ENCODE measurements at places on chromosomes 12 and 14.

GRCh38 chr12:68203460-68203875 is 22.1 kb downstream of the IL26 start:
- DNase-seq: no peak

DNA sequence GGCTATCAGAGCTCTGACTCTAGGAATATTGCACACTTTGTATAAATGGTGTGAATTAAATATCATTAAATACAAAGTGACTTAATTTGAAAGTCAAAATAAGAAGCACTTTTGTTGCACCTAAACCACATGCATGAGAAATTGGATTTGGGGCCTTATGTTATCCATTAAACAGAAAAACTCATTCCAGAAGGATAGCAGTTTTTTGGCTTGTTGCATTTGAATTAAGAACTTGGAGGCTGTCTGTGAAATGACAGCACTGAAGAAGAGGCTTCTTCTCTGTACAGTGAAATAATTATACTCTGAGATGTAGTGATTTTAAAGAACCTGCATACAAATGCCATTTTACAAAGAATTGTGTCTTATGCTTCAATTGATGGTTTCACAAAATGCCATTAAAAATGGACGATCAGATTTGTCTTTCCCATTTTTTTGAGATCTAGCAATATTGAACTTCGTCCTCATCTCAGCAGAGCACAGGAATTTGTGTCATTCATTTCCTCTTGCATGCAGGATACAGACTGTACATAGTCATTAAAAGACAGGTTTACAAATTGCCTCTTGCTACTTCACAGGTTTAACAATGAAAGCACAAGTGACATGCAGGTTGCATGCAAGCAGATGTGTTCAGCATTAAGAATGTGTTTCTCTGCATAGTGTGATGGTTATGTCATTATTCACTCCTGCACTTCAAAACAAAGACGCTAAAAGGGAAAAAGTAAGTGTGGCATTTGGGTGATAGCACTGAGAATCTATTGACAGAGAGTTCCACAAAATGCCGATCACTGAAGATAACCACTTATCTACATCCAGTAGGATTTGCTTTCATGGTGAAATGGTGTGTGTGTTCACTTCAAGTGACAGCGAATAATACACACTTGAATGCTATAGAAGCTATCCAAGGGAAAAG is 35.9 kb upstream of the PYGL start:
- DNase-seq: no peak

DNA sequence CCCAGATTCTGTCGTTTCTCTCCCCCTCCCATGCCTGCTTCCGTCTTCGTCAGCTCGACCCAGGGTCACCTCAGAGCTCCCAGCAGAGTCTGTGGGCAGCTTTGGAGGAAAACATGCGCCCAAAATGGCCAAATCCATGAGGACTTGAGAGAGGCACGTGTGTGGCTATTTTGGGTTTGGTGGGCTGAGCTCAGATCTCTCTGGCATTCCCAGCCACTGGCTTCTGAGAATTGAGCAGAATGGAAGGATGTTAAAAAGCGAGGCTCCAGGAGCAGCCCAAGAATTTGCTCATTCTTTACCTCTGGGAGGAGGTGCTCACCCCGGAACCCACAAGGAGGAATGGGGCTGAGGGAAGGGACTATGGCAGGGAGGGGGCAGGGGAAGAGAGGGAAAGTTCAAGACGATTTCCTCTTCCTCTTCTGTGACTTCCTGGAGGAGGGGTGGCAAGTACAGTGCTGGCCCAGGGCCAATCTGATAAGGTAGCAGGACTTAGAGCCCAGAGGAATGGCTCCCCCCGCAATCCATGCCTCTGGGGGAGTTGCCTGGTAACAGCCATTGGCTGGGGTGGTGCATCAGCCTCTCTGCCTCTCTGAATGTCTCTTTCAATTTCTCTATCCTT is 20.1 kb downstream of the TSPAN9 start:
- no peak for DNase-seq

DNA sequence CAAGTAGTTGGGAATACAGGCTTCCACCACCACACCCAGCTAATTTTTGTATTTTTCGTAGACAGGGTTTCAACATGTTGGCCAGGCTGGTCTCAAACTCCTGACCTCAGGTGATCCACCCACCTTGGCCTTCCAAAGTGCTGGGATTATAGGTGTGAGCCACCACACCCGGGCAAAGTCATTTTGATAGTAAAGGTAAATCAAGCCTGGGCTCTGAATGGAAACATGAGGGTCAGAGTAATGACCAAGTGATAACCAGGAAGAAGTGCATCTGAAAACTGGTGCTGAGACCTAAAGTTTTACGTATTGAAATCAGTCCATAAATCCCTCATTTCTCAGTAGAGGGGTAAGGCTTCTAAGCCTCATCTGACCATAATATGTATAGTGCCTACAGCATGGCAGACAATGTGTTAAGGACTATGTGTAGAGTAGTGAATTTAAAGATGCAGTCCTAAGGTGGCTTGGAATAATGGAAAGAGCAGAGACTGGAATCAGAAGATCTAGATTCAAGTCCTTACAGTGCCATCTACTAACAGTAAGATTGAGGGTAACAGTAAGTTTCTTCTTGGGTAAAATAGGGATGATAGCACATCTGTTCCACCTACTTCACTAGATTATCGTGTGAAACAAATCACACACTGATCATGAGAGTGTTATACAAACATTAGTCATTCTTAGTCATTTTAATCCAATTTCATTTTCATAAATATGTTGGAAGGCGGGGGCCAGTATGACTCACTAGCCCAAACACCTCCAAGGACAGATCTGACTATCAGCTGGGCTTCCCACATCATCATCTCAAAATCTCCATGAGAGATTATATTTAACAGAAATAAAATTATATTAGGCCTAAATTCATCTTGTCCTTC is 11.2 kb downstream of the MAP4K5 start:
- DNase-seq: no peak

- no peak for DNase-seq
These were observed 103.7 kb upstream of the MDM1 start for GRCh38 chr12:68435816-68436215.

DNA sequence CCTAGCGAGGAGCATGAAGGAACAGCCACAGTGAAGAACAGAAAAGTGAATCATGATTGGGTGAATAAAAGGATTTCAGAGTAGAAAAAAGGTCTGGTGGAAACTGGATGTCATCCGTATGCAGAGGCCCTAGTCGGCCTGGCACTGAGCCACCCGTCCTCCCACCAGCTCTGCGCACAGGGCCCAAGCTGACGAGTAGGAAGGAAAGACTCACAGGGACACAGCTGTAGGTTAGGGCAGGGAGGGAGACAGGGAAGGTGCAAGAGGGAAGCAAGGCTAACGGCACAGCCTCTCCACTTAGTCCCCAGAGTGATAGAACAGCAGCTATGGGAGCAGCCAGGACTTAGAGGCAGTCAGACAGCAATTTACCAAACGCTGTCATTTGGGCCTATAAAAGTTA is 112.6 kb downstream of the KCNK10 start:
- no peak for DNase-seq

GRCh38 chr12:101799774-101800173 is 31.0 kb downstream of the GNPTAB start:
- no peak for DNase-seq

GRCh38 chr14:50003213-50004021 is 110.5 kb downstream of the ARF6 start:
- peak; percentile 16 for DNase-seq

- DNase-seq: no peak
These were observed 1178.0 kb downstream of the VRK1 start for GRCh38 chr14:97975216-97975615.

- no peak for DNase-seq
These were observed 9.5 kb upstream of the IRF2BPL start for GRCh38 chr14:77037938-77038568.

DNA sequence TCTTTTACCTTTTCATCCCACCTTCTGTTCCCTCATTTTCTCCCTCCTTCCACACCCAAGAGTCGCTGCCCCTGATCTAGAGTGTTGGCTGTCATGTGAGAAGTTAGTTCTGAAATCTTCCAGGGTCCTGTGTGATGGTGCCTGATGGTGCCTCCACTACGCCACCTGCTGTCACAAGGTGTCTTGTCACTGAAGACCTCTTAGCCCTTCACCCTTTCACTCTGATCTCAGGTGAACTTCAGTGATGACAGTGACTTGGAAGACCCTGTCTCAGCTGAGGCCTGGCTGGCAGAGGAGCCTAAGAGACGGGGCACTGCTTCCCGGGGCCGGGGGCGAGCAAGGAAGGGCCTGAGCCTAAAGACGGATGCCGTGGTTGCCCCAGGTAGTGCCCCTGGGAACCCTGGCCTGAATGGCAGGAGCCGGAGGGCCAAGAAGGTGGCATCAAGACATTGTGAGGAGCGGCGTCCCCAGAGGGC is 7.6 kb upstream of the PFDN5 start:
- DNase-seq: peak; percentile 48

GRCh38 chr14:72855913-72856312 is 38.0 kb downstream of the DPF3 start:
- DNase-seq: peak; percentile 23

DNA sequence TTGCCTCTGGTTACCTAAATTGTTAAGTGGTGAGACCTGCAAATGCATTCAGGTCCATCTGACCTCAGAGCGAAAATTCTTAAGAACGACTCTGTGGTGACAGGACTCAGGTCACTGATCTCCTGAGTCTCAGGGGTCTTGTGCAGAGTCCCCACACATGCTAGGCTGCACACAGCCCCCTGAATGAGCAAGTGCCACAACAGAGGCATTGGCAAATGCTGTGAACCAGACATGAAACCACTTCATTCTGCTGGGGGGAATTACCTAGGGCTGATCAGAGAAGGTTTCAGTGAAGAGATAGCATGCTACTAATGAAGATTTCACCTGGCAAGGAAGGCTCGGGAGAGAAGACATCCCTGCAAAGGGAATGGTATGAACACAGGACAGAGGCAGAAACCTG is 281.6 kb downstream of the ITPR2 start:
- no peak for DNase-seq

- DNase-seq: no peak
These were observed 166.8 kb upstream of the TMEM260 start for GRCh38 chr14:56412468-56413434.

DNA sequence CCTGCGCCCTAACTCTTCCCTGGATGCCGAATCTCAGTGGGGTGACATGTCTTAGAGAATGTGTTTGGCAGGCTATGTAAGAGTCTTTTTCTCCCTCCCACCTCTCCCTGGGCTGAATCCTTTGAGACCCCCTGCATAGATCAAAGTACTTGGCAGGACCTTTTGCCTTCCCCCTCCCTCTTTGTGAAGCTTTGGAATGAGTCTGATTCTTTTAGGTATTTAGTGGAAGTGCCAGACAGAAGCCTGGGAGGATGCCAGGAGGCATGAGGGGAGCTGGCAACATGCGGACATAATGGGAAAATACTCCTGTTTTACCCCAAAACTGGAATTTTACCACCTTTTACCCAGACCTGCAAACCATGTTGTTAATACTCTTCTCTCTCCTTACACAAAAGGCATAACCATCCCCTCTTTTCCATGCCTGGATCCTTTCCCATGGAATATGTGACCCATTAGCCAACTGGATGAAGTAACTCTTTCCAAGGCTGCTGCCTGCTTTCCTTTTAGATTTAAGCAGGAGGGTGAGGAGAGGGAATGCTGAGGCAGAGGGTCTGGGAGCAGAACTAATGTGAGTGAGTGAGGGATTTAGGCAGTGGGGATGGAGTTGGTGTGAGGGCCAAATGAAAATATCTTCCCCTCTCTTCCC is 41.7 kb downstream of the TTLL5 start:
- DNase-seq: no peak

DNA sequence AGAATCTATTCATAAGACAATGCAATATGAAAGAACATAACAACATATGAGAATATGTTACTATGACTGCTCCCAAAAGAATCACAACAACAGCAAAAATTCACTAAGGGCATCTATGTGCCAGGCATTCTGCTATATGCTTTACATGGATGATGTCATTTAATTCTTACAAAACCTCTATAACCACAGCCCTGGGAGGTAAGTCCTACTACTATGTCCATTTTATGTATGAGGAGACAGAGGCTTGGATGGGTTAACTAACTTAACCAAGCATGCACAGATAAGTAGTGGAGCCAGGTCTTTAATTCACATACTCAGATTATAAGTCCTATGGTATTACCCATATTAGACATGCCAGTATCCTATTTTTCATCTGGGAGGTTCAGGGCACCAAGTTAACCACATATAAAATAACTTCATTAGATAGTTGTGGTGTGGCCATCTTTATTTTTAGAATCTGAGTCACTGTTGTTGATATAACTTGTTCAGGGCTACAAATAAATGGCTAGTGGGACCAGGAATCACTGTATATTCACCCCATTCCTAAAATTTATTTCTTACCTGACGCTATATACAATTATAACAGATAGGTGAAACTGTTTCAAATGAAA is 33.2 kb upstream of the RAD51AP1 start:
- no peak for DNase-seq

DNA sequence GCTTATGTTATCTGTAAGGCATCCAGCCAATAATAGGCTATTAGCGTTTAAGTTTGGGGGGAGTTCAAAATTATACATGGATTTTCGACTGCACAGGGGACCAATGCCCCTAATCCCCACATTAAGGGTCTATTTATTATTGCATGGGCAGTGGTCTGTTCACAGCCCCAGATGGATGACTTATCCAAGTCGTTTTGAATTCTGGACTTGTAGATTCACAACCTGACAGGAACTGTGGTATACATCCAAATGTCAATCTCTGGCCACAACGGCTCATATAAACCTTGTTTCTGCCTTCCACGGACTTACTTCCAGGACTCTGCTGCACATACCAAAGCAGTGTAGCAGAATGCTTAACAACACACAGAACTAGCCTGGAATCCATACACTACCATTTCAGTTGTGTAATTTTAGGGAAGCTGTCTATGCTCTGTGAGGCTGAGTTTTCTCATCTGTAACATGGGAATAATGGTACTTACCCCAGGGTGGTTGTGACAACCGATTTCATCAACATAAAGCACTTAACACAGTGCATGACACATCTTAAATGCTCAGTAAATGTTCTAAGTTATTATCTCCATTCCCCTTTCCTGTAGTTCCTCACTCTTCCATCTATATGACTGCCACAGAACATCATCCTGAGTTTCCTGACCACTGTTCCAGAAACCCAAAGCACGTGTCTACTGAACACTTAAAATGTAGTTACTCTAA is 3.7 kb downstream of the DDX24 start:
- no peak for DNase-seq

DNA sequence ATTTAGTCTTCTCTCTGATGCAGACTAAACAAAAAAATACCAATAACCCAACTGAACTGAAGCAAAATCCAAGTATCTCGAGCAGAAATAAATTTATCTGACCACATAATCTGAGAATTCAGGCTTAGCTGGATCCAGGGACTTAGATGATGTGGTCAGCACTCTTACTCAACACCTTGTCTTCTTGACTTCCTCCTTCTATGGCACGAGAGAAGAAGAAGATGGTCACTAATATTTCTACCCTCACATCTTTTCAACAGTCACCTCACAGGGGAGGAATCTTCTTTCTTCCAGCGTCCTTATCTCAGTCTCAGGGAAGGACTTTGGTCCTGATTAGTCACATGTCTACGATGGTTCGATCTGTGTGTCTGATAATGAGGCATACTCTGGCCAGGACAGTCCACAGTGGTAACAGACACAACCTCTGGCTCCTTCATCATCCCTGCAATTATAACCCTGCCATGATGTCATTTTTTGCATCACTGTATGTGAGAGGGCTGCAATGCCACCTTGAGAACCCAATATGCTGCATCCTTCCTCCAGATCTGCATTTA is 15.8 kb downstream of the RGS6 start:
- DNase-seq: no peak
